ENCODE measurements at places on chromosomes 7 and 10. TPM values are rescaled to one million over a fixed set of nuclear protein-coding genes. Genes with fewer than 3 reads are reported as not detected.
A peak's percentile ranks its signal among the peaks of the same experiment; 100 is the strongest.

GRCh38 chr7:90910136-90910535, 314.0 kb downstream of the CDK14 start:
- no peak for DNase-seq

DNA sequence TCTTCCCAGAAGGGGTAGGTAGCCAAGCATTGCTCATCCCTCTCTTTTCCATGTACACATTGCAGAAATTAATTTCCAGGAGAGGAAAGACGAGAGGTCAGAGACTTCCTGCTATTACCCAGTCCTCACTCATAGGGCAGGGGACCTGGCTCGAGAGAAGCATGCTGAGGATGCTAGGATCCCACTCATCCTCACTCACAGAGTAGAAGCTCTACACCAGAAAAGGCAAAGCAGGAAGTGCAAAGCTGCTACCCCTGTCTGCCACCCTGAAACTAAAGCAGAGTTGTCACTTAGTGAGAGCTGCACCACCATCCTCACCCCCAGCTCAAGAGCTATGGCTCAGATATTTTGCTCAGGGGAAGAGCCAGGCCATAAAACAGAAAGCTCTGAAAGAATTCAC, 9.9 kb downstream of the OR9A2 start:
- DNase-seq: no peak

- peak; percentile 80 for DNase-seq
Measured at GRCh38 chr10:30553626-30554439, 75.7 kb downstream of the LYZL2 start.

GRCh38 chr10:87696922-87697745, 37.5 kb downstream of the PAPSS2 start:
- no peak for DNase-seq

- no peak for DNase-seq
Measured at GRCh38 chr10:128884496-128885072, 582.5 kb upstream of the MGMT start.

DNA sequence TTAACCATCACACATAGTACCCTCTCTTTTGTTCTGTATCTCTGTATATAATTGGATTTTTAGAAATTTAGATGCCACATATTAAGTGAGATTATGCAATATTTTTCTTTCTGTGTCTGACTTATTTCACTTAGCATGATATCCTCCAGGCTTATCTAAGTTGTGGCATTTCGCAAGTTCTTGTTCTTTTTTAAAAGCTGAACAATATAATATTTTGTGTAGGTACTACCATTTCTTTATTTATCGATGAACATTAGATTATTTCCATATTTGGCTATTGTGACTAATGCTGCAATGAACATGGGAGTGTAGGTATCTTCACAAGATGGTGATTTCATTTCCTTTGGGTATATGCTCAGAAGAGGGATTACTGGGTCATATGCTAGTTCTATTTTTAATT, 295.0 kb downstream of the SUGCT start:
- no peak for DNase-seq

GRCh38 chr7:108461840-108462239, 5.6 kb upstream of the NRCAM start:
- DNase-seq: peak; percentile 70

- no peak for DNase-seq
Measured at GRCh38 chr7:45456105-45456504, 118.1 kb upstream of the ADCY1 start.

DNA sequence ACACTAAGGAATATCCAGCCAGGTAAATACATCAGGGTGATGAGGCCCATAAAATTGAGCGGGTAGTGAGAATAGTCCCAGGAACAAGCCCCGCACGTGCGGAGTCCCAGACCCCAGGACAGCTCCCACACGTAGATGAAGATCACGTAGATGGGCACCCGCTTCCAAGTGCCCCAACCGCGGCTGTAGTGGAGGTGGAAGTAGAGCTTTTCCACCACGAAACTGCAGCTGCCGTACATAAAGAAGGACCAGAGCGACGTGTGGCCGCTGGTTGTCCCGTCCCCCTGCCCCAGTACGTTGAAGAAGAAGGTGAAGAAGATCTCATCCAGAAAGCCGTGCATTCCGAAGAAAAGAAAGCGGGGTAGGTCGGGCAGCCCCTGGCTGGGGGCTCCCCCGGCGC, 948 bp downstream of the TMEM229A start:
- peak; percentile 1 for DNase-seq

GRCh38 chr10:43203448-43204041, 63.3 kb downstream of the RASGEF1A start:
- no peak for DNase-seq

The DLX6 gene
- total RNA-seq: not detected

The DENND2A gene
- 23.9 TPM for total RNA-seq

The MGAM2 gene
- total RNA-seq: under 0.01 TPM

The RNF148 gene
- total RNA-seq: 0.44 TPM
